ENCODE measurements at places on chromosomes 16 and 17.

- DNase-seq = no peak
Observed at GRCh38 chr16:85421338-85422195, 191.6 kb upstream of the GSE1 start.

DNA sequence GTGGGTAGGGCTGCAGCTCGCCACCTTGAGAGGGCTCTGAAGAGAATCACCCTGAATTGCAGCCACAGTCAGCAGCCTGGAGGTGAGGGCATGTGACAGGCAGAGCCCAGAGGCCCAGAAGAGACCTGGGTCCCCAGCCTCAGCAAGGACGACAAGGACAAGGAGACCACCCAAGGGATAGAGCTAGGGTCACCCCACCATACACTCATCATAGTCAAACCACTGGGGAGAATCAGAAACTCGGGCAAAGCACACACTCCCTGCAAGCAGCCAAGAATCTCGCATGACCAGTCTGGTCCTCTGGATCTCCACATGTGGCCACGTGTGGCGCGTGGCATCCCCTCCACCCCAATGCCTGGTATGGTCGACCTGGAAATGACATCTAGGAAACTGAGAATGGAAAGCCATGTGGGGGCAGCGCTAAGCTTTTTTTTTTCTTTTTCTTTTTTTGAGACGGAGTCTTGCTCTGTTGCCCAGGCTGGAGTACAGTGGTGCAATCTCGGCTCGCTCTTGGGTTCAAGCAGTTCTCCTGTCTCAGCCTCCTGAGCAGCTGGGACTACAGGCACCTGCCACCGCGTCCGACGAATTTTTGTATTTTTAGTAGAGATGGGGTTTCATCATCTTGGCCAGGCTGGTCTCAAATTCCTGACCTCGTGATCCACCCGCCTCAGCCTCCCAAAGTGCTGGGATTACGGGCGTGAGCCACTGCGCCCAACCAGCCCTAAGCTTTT, 4.6 kb upstream of the SPHK1 start:
- DNase-seq = no peak

DNA sequence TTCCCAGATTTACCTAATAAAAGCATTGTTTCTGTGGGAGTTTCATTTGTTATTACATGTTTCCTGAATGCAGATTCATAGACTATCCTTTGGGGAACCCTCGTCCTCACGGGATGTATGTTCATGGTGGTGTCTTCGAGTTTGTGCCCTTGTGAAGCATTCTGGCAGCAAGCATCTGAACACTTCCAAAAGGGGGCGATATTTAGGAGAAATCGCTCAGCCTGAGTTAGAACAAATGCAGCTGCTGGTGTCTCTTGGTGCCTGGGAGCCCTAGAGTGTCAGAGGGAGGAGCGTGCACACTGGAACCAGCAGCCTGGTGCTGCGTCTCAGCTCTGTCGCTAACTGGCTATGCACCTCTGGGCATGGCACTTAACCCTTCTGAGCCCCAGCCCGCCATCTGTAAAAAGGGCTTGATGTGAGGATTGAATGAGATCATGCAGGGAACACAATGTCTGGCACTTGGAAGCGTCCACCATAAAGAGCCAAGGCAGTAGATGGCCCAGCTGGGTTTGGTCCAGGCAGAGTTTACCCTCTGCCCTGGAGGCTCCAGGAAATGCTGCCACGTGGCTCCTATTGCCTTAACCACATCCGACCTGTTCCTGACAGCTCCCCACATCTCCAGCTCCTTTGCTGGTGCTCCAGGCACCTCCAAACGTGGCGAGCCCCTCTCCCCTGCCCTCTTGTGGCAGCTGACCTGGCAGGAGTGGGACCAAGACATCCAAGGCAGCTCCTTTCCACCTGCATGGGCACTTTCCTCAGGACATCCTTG, 25.0 kb upstream of the C16orf78 start:
- no peak for DNase-seq

- DNase-seq = no peak
Observed at GRCh38 chr17:67127925-67128324, 83.6 kb downstream of the CACNG1 start.

DNA sequence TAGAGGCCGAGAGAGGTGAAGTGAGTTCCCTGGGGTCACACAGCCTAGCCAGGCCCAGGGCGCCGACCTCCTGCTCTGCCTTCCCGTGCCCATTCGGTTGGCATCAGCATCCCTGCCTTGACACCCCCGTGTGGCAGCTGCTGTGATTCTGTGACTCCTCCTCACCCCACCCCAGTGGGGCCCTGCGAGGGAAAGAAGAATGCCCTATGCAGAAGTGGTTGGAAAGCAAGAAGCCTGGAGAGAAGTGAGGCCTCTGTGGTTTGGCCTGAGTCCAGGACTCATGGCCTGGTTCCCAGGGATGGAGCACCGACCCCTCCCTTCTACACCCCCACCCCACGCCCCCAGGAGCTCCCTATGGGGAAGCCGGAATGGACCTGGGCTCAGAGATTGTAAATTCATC, 296.2 kb downstream of the SEC14L1 start:
- peak; percentile 50 for DNase-seq

- no peak for DNase-seq
Observed at GRCh38 chr17:71765437-71765836, 355.4 kb upstream of the SOX9 start.

- DNase-seq = no peak
Observed at GRCh38 chr16:53281280-53281679, 153.0 kb upstream of the RBL2 start.

GRCh38 chr16:23080329-23080728, 68.9 kb downstream of the USP31 start:
- DNase-seq = no peak

GRCh38 chr16:79437764-79438751, 162.5 kb downstream of the MAF start:
- no peak for DNase-seq

GRCh38 chr16:30087181-30087898, 4.4 kb downstream of the TBX6 start:
- peak; percentile 50 for DNase-seq

DNA sequence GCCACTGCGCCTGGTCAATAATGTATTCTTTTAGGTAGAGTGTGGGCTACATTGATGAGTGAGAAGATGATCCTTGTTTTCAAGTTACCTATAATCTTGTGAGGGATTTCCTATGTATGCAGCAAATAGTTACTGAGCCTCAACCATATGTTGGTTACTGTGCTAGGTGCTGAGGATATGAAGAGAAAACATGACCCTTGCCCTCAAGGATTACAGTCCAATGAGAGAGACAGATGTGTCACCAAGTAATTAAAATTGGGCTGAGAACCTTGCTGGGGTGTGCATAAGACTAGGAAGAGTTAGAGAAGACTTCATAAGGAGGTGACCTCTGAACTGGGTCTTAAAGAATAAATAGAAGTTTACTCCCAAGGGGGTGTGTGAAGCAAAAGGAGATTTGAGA, 7.4 kb downstream of the POLR2A start:
- DNase-seq = no peak

- no peak for DNase-seq
Observed at GRCh38 chr17:2943981-2944380, 119.4 kb downstream of the OR1D5 start.
